Bronchial epithelial cell (primary cell): ENCODE measurements at places on chromosomes 3 and 15. TPM values are rescaled to one million over a fixed set of nuclear protein-coding genes. Genes with fewer than 3 reads are reported as not detected.
A peak's percentile ranks its signal among the peaks of the same experiment; 100 is the strongest.

The HCLS1 gene
- 6.3 and 10.4 TPM in 2 replicates for total RNA-seq

The ZMYND10 gene
- total RNA-seq: 0.13 and 0.53 TPM in 2 replicates

The CPEB1 gene
- under 0.01 TPM in 2 replicates for total RNA-seq

The EPHA6 gene
- total RNA-seq: 0.26 and 0.64 TPM in 2 replicates

DNA sequence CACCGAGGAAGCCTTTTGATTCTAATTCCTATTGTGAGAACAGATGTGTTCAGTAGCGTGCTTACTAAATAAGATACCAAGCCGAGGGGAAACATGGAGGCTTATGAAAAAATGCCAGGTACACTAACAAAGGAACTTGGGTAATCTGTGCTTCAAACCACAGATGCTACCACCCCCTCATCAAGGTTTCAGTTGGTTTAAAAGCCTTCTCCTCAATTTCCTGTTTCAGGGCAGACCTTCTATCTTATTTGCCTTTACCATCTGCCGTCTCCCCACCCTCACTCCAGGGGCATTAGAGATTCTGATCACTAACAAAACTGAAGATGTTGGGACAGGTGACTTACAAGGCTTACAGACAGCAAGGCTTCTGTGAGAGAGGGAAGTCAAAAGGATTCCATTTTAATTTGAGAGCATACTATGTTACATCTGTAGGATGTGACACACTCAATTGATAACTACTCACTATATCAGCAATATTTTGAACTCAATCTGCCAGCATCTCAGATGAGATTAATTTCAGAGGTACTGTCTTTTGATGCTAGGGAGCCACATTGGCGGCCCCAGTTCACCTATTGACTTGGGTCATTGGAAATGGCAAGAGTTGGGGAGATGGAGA is 60.6 kb upstream of the PLCL2 start:
- no peak for DNase-seq

- DNase-seq: peak; percentile 53
Observed at GRCh38 chr3:177595530-177596188, 398.4 kb upstream of the TBL1XR1 start.

DNA sequence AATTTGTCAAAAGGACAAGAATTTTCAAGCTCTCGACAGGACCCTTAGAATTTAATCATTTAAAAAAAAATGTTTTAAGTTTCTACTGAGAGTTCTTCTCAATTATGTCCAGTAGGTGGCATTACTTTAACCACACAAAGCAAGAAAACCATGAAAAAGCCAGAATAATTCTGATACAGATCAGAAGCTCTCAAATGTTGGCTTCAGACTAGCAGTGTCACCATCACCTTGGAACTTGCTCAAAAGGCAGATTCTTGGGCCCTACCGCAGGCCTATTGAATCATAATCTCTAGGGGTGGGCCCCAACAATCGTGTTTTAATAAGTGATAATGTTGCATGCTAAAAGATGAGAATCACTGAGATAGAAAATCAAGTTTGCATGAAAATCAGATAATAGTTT is 99.5 kb upstream of the KCNMB2 start:
- peak; percentile 46 for DNase-seq

DNA sequence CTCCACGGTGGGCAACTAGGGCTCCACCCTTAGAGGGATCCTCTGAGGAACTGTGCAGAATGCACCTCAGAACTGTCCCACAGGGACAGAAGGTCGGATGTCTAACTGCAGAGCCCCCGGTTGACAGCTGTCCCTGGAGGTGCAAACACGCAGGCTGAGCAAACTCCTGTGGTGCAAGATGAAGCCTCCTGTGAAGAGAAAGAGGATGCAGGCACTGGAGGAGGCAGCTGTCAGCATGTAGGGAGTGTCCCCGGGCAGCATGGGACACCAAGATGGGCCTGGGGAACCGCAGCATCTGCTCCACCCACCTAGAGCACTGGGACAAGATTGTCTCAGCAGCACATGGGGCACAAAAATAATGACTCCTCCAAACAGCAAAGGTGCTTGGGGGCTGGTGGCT is 258.9 kb downstream of the ABHD5 start:
- no peak for DNase-seq

DNA sequence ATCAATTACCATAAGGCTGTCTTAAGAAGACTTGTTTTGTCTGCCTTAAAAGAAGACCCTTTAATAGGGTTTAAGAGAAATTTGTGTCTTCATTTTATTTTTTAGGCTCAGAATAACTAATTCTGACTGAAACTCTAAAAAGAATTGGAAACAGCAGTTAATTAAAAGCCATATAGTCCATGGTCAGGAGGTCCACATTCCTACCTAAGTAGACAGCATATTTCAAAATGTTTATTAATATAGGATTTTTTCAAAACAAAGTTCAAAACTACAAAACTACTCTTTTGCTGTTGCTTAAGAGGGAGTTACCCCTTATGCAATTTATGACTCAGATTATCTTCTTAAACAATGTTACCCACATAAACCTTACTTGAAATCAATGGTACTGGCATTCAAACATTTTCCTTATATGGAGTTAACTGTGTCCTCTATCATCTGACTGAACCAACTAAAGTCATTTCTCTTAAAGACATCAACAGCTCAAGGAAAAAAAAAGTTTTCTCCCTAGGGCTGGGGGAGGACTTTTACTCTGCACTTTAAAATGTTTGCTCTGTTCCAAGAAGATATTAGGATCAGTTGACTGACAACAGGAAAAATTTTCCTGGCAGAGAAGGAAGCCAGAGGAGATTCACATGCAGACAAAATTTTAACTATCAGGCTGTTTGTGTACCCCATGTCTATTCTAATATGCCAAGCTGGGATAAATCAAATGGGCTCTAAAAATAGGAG is 56.8 kb upstream of the NANOGP8 start:
- DNase-seq: peak; percentile 87
